ENCODE measurements at places on chromosomes 4 and X.

DNA sequence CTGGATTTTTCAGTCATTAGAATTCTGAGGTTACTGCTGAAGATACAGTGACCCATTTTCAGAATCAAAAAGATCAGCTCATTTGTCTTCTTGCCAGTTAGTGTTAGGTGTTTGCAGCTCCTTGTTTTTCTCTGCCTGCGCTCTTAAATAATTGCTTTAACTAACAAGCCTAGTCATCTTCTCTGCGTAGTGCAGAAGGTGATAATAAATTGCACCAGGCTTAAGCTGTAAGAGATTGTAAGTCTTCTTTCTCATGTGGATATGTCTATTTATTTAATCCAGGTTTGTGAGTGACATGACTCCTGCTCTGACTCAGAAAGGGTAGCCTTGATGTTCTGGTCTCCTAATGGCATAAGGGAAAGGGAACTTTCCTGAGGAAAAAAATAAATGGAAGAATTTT, 167.2 kb downstream of the CEP135 start:
- no peak for DNase-seq

GRCh38 chr4:42281324-42282020, 115.8 kb upstream of the SHISA3 start:
- DNase-seq = no peak

DNA sequence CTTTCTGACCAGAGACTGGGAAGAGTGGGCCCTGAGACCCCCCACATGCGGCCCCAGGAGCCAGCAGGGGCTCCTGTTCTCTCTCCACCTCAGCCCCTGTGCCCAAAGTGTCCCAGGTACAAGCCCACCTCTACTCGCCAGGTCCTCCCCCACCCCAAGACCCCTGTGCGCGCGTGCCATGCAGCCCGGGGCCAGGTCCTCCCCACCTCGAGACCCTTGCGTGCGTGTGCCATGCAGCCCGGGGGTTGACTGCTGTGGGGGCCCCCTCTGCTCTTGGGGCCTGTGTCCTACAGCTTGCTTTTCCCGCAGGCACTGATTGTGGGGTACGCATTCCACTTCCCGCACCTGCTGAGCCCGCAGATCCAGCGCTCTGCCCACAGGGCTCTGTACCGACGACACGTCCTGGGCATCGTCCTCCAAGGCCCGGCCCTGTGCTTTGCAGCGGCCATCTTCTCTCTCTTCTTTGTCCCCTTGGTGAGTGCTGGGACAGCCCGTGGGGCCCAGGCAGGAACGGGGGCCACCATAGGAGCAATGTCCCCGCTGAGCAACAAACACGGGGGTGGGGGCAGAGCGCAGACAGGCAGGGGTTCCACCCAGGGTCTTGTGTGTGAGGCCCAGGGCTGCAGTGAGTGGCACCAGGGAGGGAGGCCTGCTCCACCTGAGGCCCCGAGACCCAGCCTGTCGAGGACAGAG, 20.3 kb downstream of the DGKQ start:
- DNase-seq = no peak

GRCh38 chr4:1604706-1605205, 79.4 kb downstream of the FAM53A start:
- no peak for DNase-seq

DNA sequence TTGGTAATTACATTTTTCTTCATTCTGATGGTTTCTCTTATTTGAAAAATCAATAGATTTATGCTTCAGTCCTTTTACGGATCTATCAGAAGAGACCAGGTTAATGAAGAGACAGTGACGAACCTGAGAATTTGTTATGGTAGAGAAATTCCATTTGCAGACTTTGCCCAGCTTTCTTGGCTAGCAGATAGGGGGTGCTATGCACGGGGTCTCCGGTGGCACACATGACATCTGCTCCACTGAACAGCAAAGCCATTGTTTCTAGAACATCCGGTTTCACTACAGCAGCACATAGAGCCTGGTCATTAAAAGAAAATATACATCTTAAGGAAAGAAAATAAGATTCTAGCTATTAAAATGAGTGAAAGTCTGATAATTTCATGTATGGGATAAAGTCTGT, 85.1 kb downstream of the ARAP2 start:
- no peak for DNase-seq

GRCh38 chr4:173192375-173193162, 24.0 kb downstream of the GALNT7 start:
- no peak for DNase-seq

DNA sequence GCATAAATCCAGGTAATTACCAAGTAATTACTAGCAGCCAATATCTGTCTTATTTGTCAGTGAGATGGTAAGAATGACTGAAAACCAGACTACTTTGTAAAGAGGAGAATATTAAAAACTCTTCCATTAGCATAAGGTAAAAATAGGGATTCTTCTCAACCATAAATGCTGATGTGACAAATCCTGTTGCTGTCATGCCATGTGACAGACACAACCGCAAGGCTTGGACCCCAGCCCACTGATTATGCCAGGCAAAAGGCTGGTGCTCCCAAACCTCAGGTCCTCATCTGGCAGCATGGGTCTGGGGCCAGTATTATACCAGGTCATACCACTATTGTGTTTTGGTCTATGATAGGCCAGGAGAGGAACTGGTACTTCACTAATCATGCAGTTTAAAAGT, 181.1 kb downstream of the ADAMTS3 start:
- DNase-seq = no peak

DNA sequence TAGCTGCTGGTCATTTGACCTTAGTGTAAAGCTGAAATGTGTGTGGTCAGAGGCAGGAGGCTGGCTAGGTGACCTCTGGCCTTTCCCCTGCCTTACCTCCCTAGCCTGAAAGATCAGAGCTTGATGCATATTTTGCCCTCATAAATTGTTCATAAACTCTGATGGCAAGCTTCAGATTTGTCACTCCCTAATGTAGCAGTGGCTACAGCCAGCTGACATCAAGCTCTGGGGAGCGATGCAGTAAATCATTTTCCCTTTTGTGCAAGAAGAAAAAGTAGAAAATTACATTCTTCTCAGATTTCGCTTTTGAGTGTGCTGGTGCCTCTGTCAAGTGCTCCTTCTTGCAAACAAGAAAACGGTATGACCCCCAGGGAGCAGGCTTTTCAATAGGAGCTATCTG, 87.7 kb upstream of the MAGEA4 start:
- no peak for DNase-seq

DNA sequence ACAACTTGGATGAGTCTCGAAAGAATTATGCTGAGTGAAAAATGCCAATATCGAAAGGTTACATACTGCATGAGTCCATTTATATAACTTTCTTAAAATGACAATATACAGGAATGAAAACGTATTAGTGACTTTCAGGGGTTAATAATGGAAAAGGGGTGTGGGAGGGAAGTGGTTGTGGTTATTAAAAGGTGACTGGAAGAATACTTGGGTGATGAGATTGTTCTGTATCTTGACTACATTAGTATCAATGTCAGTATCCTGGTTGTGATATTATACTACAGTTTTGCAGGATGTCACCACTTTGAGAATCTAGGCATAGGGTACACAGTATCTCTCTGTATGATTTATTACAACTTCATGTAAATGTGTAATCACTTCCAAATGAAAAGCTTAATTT, 204.5 kb downstream of the DTHD1 start:
- DNase-seq = no peak

GRCh38 chrX:23759821-23760220, 16.7 kb upstream of the ACOT9 start:
- DNase-seq = no peak

DNA sequence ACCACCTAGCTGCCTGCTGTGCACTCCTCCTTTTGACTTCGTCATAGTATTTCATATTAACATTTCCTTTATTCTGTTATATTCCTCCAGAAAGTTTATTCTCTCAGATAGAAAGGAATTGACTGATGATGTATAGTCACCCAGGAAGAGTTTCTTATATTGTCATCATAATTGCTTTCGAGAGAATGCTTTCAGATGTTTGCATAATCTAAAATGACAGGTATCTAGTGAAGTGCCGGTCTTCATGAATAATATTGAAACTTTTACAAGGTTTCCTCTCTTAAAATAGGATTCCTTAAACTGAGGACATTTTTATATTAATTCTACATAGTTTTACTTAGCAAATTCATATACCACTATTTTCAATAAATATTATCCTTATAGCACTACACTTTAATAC, 10.1 kb downstream of the SEC24D start:
- DNase-seq = no peak

DNA sequence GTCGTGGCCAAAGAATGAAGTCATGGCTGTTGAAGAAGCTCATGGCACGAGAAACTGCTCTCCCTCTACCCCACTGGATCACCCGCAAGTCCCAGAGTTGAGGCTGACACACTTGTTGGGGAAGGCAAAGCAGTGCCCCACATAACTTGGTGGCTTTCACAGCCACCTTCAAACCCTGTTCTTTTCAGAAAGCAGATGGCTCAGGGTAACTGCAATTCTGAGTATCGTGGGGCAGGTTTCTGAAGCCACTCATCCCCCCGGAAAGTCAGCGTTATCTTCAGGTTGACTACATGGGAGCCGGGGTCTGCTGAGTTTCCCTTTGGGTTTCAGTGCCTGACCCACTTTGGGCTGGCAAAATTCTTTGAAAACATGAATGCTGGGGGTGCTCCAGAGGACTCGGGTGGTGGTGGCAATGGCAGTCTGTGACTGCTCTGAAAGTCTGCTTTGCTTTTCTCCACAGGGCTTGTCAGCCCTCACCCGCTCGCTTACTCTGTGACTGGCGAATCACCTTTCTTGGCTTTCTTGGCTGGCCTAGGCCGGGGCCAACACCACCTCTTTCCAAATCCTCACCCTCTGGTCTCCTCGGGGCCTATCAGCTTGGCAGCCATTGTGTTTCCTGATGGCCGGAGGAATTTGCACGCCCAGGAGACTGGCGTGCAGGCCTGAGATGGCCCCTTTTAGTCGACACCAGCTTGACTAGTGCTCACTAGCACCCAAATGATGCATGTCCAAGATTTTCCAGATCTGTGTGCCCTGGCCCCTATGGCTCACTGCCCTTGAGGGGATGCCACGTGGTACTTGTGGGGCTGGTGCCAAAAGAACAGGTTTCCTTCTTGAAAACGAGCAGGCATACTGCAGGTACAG, 7.3 kb downstream of the PPP1R3F start:
- no peak for DNase-seq

DNA sequence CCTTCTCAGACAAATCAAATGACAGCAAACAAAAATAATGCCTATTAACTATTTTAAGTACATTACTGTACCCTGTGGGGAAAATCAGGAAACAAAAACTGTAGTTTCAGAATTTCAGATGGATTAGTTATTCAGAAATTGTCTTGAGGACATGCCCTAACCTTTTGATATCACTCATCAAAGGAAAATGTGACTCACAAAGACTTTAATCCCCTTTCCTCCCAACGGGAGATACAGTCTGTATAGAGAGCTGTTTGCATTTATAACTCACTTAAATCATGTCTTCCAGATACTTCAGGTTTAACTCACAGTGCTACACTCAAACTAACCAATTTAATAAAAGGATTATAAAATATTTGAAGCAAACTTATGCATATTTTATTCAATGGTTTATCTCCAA, 304.0 kb downstream of the MAPK10 start:
- no peak for DNase-seq

- DNase-seq = no peak
These were observed 119.8 kb upstream of the ATP6AP2 start for GRCh38 chrX:40460926-40461325.

DNA sequence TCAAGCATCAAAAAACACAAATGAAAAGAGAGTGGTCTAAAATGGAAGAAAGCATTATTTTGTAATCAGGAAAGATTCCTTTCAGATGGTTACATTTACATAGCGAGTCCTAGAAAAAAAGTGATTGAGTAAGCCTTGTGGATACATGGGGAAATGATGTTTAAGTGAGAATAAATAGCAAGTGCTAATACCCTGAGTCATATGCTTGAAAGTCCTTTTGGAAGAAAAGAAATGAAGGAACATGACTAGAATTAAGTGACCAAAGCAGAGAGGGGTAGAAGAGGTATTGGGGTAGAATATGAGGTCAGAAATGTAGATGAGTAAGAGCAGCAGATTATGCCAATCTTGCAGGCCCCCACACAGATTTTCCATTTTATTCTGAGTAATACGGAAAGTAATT, 814.8 kb upstream of the GRID2 start:
- DNase-seq = no peak

DNA sequence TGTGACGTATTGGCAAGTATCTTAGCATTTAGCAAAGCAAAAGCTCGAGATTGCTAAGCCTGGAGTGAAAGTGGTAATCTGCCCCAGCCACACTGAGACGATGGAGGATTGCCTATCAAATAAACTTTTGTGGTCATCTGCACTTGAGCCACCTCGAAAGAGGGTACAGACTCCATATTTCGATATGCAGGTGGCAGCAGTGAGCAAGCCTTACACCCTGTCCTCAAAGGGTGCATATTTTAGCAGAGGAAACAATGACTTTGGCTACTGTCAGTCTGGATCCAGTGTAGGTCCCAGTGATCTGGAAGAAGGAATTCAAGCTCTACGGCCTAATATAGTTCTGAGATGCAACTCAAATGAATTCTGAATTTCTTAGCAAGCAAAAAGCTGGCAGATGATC, 153.9 kb downstream of the ATG4A start:
- no peak for DNase-seq

- DNase-seq = no peak
These were observed 79.2 kb downstream of the FBXL5 start for GRCh38 chr4:15575966-15576365.

Measured in NCI-H2029 (cell line).